ENCODE measurements at places on chromosomes 6 and 20.

GRCh38 chr6:66362888-66363287, 655.9 kb upstream of the EYS start:
- no peak for DNase-seq

GRCh38 chr6:132607544-132608233, 16.4 kb downstream of the TAAR2 start:
- DNase-seq = no peak

DNA sequence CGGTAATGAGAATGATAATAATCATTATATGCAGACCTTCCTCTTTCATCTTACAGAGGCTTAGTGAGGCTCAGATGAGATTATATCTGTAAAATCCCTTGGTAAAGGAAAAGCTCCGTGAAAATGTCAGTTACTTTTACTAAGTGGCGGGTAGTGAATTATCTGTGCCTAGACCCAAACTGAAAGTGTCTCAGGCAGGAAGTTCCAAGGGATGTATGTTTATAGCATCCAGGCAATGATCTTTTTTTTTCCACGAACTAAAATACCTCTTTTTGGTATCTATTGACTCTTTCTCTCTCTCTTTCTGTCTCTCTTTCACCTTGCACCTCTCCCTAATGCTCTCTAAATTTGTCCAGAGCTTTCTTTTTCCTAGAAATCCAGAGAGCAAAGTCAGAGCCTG, 5.0 kb downstream of the TCF21 start:
- no peak for DNase-seq

GRCh38 chr6:135088281-135088680, 33.7 kb upstream of the HBS1L start:
- DNase-seq = no peak

DNA sequence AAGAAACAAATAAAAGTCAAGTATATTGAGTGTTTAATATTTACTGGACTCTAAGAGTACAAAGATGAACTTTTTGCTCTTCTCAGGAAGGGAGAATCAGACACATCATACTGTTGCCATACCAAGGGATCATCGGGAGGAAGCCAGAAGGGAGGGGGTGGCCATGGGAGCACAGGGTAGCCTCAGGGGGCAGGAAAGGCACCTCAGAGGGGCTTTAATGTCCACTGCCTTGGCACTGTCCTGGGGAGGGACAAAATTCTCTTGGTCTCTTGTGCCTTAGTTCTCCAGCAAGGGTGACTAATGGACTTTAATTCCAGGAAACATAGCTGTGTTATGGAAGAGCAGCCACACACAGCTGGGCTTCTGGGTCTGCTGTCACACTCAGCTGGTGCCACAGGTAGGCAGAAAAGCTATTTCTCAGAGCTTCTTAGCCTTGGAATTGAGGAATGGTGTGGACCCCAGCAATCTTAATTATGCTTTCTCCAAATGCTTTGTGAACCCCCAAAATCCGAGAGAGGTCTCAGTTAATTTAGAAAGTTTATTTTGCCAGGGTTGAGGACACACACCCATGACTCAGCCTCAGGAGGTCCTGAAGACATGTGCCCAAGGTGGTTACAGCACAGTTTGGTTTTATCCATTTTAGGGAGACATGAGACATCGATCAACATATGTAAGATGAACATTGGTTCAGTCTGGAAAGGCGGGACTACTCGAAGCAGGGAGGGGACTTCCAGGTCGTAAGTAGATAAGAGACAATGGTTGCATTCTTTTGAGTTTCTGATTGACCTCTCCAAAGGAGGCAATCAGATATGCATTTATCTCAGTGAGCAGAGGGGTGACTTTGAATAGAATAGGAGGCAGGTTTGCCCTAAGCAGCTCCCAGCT, 53.2 kb downstream of the MRAP2 start:
- DNase-seq = no peak

DNA sequence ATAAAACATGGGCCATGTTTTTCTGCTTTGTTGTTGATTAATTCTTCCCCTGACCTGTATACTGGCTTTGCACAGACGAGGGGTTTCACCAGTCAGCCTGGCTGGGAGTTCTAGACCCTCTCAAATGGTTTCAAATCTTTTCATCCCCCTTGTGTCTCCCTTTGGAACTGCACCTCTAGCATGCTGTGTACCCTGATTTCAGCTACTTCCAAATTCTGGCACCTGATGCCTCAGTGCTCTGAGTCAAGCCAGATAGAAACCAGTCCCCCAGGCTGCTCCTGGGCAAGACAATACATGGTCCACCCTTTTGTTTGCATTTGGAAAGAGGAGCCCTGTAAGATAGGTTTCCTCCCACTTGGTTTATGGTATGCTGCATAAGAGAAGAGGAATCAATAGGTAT, 290.2 kb downstream of the BTBD3 start:
- no peak for DNase-seq

- peak; percentile 35 for DNase-seq
Observed at GRCh38 chr6:158660333-158660754, 10.5 kb downstream of the SYTL3 start.
